Osteoblast (primary cell): ENCODE measurements at places on chromosomes 2 and 18.

GRCh38 chr2:170505631-170506275 is 209.4 kb upstream of the SP5 start:
- no peak for DNase-seq

GRCh38 chr2:16973586-16974286 is 308.1 kb upstream of the CYRIA start:
- no peak for DNase-seq

DNA sequence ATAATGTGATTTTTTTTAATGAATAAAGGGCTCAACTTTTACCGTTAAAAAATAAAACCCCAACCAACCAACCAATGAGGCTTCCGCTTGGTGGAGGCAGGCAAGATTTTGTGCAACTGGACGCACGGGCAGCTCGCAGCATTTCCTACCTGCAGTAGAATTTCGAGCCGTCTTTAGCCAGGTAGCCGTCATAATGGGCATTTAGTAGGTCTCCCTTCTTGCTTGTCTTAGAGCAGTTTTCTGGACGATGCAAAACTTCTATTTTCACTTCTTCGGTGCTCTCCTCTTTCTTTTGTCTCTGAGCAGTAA is 316 bp downstream of the FKBP7 start:
- peak; percentile 71 for DNase-seq

GRCh38 chr2:172200495-172201085 is 97.9 kb upstream of the DLX2 start:
- DNase-seq, result no peak

DNA sequence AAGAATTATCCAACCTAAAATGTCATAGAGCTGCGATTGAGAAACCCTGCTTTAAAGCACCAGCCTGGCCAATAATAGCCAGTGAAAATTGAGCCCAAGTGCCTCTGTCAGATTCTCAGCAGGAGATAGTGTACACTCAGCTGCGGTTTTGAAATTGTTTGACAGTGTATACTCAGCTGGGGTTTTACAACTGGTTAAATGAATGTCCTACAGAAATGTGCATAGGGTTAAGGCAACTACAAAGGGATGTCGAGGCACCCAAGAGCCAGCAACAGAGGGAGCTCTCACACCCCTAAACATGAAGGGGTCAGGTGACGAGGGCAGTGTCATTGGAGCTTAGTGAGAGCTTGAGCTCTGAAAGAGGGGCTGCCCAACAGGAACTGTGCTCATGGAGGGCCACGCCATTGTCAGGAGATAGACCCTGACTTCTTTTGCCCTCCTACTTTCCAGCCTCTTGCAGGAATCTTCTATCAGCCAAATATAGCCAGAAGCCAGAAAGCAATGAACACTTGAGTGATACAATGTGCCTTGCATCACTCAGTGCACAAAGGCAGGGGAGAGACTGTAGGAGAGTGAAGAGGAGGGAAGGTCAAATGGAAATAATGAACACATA is 15.1 kb downstream of the ACTG2 start:
- peak; percentile 72 for DNase-seq

GRCh38 chr18:51739044-51739666 is 541.7 kb upstream of the MEX3C start:
- no peak for DNase-seq

GRCh38 chr2:221610255-221610654 is 38.2 kb upstream of the EPHA4 start:
- DNase-seq, result no peak

DNA sequence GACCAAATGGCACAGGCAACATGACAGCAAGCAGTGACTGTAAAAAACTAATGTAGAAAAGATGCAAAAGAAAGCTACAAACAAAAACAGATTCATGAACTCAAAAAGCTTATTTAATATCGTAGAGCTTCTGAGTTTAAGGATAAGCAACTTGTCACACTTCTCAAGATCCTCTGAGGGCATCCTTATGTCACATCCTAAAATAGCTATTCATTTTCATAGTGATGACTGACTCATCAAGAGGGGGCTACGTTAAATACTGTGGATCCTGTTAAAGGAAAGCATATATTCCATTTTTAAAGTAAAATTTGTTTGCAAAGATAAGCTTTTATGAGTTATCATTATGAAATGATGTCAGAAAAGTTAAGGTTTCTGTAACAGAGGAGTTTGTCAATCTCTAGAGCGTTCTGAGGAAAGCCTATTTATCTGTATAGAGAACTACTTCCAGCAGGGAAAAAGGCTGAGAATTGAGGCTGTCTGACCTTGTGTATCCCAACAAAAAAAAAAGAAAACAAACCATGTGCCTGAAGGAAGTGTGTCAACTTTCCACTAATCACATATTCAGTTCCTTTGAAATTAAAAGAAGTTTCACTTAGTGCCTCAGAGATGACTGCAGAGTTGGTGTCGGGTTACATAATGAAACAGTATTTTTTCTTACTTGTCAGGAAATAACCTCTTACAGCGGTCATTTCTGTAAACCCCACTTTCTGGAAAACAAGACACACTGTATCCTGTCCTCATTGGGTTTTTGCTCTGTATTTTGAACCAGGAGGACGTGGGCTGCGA is 115.5 kb downstream of the ESCO1 start:
- peak; percentile 57 for DNase-seq

DNA sequence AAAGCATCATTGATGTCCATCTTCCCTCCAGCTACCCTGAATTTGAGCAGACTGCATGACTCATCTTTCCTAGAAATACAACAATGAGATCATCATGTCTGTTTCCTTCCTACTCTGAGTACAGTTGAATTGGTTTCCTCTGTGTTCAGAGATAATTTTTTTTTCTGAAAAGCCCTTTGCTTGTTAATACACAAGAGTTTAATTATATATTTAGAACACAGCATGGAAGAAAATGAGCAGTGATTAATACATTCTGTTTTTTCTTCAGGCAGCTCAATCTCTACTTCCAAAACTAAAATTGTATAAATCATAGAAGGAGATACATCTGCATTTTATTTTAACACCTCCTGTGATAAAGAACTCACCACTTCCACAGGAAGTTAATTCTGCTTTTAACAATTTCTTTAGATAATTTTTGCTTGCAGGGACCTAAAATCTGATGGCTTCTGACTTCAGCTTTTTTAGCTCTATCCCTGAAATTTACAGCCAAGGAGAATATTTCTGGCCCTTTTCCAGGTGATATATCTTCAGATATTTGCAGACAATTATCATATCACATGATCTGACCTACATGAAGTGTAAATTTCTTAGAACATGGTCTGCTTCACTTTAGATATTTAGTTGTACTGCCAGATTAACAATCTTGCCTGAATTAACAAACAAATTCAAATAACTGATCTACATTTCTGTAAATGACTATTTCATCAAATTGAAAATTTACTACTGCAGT is 249.0 kb downstream of the TRIB2 start:
- DNase-seq, result no peak
